ENCODE measurements at places on chromosomes 12 and 14.

- DNase-seq: no peak
Observed at GRCh38 chr12:52839436-52840105, 5.5 kb upstream of the KRT79 start.

DNA sequence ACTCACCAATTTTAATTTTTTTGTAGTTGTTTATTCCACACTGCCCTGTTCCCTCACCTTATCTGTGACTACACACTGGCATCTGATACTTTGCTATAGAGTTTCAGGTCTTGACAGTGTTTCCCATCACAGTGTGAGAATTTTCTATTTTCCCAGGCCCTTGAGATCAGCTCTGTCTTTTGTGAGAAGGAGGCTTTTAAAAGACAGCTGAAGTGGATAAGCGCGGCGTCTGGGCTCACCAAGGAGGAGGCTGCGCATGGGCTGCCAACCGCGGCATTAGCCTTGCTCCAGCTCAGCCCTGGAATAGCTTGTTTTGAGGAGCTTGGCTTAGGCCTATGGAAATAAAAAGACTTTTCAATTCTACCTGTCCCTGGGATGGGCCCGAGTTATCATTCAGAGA is 181.3 kb downstream of the RMST start:
- DNase-seq: no peak

DNA sequence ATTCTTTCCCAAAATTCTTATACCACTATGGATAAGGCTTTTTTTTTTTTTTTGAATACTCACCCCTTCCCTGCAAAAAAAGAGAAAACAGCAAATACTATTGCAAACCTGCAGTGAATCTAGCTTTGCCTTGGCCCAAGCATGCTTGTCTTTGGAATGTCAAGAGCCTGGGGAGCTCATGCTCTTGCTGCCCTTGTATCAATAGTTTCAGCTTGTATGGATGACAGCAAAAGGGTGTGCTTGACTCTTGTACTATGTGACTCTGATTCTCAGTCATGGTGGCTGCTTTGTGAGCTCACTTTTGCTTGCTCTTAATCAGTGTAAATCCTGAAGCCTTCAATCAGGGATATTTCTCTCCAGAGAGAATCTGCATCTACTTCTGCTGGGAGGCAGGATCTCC is 149.2 kb downstream of the EMP1 start:
- DNase-seq: no peak

DNA sequence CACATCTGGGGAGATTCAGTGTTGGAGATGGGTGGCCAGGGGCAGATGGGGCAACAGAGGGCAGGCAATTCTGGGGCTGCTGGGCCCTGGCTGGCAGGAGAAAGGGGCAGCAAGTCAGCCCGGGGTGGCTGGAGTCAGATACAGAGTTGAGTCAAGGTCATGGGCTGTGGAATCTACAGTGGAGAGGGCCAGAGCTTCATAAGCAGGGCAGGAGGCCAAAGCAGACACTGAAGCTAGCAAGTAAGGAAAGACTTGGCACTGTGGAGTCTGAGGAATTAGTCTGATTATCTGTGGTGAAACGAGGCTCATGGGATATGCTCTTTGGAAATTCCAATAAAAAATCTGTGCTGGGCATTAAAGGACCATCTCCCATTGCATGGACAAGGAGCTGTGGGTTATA is 95.5 kb downstream of the TMX1 start:
- peak; percentile 89 for DNase-seq

DNA sequence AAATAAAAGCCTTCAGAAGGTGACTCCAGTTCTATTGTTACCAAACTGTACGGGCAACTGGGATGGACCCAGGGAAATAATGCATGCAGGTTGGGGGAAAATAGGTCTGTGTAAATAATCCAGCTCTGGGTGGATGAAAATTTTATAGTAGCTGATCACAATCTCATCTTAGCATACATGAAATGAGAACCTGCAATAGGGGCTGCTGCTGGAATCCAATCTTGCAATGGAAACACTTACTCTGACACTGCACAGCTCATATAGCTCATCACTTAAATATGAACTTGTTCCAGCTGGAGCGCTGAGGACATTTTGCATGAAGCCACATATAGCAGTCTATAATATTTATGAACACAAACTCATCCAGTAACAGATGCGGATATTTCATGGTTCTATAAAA is 40.1 kb upstream of the GAS2L3 start:
- no peak for DNase-seq

- no peak for DNase-seq
Observed at GRCh38 chr14:66101662-66102061, 384.5 kb upstream of the CCDC196 start.

DNA sequence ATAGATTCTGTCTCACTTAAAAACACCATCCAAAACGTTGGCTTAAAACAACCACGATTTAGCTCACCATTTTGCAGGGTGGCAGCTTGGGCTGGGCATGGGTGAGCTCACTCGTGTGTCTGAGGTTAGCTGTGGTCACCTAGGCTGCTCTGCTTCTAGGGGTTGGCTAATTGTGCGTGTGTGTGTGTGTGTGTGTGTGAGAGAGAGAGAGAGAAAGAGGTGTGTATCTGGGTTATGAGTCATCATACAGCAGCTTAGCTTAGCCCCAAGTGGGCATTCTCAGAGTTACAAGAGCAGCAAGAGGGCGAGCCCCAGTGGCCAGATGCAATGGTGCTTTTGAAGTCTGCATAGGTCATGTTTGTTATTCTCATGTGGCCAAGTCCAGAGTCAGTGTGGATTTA is 6.0 kb downstream of the FBXW8 start:
- peak; percentile 70 for DNase-seq

DNA sequence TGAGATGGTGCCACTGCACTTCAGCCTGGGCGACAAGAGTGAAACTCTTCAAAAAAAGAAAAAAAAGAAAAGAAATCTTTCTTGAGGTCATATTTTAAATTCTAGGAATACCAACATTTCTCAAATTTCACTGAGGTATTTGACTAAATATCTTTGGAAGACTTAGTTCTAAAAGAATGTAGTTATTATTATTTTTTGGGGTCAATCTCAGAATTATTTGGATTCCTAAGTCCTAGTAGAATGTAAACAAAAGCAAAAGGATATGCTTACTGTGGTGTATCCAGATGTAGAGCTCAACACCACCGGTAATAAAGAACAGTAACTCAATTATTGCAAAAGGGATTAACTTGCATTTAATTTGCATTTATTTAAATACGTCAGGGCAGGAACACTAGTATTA is 25.0 kb downstream of the PRICKLE1 start:
- DNase-seq: peak; percentile 90

DNA sequence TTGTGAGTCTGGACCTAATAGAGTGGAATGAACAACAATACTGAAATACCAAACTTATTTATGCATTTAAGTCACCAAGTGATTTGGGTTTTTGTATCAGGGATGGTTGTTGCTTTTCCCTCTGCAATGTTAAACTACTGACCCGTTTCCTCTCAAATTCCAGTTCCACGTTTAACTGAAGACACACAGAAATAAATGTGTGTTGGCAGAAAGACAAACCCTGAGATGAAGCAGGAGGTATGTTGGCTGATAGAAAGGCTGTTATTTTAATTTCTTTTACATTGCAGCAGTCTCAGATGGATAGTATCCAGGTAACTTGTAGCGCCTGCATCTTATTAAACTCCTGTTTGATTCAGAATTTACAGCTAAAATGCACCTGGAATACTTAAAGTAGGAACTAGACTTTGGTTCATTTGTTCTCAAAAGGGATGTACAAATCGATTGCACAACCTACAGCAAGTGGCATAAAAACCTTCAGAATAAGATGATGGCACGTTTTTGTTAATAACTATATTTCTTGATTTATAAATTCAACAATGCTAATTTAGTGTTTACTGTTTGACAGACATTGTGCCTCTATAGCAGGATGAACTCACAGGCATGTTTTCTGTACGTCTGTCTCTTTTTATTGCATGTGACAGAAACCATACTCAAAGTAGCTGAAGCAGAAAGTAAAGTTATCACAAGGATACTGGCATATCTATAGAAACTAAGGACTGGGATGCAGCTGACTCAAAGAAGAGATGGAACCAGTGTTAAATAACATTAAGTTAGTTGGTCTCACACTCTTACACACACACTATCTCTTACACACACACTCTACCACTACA is 405.7 kb downstream of the ZFP36L1 start:
- peak; percentile 49 for DNase-seq

DNA sequence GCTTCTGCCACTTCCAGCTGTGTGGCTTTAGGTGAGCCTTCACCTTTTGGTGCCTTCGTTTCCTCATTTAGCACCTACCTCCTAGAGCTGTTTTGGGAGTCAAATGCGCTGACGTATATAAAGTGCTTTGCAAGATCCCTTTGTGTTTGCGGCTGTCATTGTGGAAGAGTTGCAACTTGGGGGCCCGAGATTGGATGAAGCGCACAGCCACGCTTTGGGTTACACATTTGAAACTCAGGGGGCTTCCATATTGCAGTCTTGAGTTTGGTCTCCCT is 636 bp upstream of the ARL6IP4 start:
- no peak for DNase-seq

GRCh38 chr12:86663716-86664115 is 407.5 kb upstream of the MGAT4C start:
- no peak for DNase-seq

- peak; percentile 46 for DNase-seq
Observed at GRCh38 chr12:125092872-125093680, 27.8 kb downstream of the AACS start.

DNA sequence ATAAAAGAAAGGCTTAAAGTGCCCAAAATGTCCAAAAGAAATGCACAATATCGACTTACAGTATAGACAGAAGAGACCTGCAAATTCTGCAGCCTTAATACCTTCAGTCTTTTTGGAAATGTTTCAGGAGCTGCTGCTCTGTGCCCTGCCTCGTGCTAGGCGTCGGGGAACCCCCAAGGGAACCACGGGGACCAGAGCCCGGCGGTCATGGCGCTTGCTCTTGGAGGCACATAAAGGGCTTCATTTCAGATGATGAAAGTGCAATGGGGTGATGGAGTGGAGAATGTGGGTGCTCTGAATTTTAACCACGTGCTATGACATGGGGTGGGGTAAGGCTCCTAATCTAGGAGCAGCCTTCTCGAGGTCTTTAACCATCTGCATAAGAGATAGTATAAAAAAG is 14.8 kb upstream of the AACS start:
- DNase-seq: no peak

GRCh38 chr14:29355846-29356245 is 571.8 kb downstream of the PRKD1 start:
- no peak for DNase-seq

DNA sequence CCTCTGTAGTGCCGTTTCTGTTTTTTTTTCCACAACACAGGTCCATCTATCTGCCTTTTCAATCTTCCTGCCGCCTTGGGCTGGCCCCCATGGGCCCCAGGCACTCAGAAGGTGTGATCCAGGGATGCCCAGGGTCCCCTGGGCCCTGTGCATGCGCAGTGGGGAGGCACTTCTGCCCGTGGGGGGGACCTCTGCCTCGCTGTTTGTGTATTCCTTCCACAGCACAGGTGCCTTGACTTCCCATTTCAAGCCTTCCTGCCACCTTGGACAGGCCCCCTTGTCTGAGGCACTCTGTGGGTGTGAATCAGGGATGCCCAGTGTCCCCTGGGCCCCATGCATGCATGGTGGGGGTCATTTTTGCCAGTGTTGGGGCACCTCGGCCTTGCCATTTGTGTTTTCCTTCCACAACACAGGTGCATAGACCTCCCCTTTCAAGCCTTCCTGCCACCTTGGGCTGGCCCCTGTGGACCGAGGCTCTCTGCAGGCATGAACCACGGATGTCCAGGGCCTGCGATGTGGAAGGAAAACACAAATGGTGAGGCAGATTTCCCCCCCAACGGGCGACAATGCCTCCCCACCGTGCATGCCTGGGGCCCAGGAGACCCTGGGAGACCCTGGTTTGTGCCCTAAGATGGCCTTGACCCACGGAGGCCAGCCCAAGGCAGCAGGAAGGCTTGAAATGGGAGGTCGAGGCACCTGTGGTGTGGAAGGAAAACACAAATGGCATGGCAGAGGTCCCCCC is 366.5 kb downstream of the ALG10 start:
- DNase-seq: no peak

GRCh38 chr14:100807496-100807895 is 18.4 kb upstream of the MEG3 start:
- no peak for DNase-seq
